ENCODE measurements at places on chromosomes 7 and 10.
A peak's percentile ranks its signal among the peaks of the same experiment; 100 is the strongest.

GRCh38 chr10:103645141-103646054, 151.9 kb downstream of the NEURL1 start:
- peak; percentile 86 for DNase-seq

DNA sequence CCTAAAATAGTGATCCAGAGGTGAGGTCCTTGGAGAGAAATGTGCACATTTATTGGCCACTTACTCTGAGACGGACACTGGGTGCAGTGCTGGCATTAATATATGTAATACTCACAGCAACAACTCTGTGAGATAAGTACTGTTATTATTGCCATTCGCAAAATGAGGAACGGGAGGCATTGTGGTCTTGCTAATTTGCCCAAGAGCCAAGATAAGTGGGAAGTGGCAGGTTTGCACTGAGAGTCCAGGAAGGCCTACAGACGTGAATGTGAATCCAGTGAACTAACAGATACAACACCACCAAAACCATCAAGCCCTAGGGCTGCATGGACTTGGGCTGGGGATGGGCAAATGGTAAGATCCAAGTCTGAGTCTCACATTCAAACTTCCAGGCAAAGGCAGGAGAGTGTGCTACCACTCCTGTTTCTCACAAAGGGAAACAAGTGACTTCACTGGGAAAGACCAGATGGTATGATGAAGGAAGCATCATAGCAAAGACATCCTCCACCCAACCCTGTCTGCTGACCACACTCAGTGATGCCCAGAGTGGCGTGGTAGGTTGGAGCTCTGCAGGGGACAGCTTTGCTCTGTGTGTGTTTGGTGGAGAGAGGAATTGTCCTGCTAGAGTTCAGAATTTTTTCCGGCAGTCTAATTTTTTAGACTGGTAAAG, 19.2 kb downstream of the TMEM273 start:
- no peak for DNase-seq

- DNase-seq = peak; percentile 23
Observed at GRCh38 chr10:113078282-113078907, 128.3 kb downstream of the TCF7L2 start.

GRCh38 chr7:5613607-5614006, 167.9 kb downstream of the RNF216 start:
- DNase-seq = no peak

GRCh38 chr7:132347858-132348257, 228.4 kb downstream of the PLXNA4 start:
- DNase-seq = no peak

GRCh38 chr7:81330108-81330507, 411.3 kb upstream of the SEMA3C start:
- DNase-seq = no peak

DNA sequence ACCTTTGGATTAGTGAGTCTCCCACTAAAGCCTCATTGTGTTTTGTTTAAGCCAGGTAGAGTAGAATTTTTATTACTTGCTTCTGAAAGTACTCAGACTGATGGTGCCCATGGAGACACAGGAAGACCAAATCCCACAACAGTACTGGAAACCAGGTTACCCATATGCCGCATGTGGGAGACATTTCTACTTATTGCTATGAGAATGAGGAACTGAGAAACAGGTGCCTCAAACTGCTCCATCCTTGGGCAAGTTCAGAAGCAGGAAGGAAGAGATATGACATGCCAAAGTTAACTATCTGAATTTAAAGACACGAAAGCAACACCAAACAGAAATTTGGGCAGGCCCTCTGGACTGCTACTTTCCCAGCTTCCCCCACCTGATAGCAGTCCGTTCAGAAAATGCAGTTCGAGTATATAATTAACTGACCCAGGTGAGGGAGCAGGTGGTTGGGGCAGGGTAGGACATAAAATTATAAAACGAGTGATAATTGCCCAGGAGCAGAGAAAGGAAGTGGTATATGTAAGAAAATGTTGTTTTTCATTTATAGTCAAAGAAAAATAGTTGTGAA, 382.3 kb upstream of the MTPN start:
- DNase-seq = no peak

DNA sequence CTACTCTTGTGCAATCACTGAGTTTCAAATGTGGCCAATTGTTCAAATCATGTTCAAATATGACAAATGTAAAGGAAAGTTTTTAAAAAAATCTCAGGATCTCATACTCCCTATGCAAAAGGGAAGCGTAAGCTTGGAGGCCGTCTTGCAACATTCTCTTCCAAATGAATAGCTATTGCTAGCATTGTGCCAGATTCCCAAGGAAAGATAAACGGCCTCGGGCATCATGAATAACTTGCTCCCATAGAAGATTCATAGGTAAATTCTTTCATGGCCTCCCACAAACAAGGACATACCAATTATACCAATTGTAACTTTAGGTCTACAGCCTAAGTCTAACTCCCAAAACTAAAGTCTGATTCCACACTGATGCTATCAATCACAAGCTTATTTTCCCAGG, 416.9 kb downstream of the THSD7A start:
- DNase-seq = no peak

GRCh38 chr7:122132341-122132740, 11.7 kb downstream of the AASS start:
- DNase-seq = no peak

- no peak for DNase-seq
Observed at GRCh38 chr7:16086743-16087142, 334.6 kb downstream of the CRPPA start.

- DNase-seq = no peak
Observed at GRCh38 chr7:54711900-54712595, 47.0 kb downstream of the SEC61G start.
